Effector memory CD8-positive, alpha-beta T cell (primary cell): ENCODE measurements at places on chromosomes 7 and 10.

DNA sequence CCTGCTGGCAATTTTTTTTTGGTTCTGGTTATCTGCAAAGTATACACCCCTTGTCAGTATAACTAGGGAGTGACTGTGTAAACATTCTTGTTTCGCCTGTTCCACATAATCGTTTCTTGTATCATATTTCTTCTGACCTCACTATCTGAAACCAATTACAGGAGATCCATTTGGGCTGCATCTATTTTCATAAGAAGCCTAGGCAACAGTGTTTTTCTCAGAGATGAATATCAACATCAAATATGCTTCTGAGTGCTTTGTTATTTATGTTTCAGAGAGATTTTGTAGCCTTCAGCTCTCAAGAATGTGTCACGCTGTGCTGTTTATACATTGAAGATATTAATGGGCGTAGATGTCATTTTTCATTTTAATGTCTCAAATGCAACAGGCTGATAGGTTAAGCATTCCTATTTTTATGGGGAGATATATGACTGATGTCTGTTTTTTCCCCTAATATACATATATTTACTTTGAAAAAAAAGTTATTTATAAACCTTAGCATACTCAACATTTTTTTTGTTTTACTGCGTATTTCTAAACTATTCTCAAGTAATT is 115.5 kb downstream of the FOXP2 start:
- DNase-seq = no peak

- no peak for DNase-seq
Observed at GRCh38 chr7:92603089-92603445, 12.9 kb upstream of the FAM133B start.

- DNase-seq = no peak
Observed at GRCh38 chr7:29412912-29413311, 150.7 kb upstream of the PRR15 start.

DNA sequence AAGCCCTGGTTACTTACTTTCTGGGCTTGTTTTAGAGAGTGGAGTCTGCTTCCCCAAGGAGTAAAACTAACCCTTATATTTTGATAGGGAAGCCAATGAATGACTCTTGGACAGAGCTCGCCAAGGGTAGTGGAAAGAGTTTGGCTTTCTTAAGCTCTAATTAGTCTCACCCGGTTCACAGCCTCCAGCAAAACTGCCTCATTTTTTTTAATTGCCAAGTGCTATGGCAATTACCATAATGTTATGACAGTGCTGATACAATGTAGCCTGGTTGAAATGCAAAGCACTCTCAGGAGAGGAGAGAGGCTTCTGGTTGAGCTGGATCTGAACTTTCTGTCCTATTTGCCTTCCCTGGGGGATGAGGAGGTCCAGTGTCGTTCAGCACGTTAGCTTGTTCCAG is 376.1 kb upstream of the CHRM2 start:
- DNase-seq = no peak

GRCh38 chr7:152869677-152870051 is 110.1 kb downstream of the ACTR3B start:
- no peak for DNase-seq

DNA sequence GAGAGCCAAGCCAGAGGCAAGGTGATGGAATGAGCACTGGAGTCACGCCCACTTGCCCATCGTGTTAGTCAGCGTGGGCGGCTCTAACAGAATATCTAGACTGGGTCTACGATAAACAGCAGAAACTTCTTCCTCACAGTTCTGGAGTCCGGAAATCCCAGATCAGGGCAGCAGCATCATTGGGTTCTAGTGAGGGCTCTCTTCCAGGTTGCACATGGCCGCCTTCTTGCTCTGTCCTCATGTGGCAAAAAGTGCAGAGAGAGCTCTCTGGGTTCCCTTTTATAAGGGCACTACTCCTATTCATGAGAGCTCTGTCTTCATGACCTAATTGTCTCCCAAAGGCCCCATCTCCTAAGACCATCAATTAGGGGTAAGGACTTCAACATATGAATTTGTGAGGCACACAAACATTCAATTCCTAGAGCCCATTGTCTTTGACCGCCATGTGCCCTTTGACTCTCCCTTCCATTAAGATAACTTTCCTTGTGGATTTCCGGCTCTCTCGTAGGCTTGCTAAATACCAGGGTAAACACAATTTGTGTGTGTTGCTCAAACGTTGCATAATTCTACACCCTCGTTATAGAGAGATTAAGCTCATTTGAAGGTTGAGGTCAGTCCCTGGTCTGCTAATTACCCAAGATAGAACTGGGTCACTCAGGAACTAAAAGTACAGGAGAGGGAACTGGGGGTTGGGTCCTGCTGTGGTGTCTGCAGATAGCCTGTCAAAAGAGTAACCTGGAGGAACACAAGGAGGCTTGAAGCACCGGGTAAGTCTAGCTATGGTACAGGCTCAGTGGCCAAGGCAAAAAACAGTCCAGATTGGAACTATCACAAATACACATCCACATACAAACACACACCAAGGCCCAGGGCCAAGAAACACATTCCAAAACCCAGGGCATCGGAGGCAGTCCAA is 28.7 kb upstream of the USP6NL start:
- no peak for DNase-seq

DNA sequence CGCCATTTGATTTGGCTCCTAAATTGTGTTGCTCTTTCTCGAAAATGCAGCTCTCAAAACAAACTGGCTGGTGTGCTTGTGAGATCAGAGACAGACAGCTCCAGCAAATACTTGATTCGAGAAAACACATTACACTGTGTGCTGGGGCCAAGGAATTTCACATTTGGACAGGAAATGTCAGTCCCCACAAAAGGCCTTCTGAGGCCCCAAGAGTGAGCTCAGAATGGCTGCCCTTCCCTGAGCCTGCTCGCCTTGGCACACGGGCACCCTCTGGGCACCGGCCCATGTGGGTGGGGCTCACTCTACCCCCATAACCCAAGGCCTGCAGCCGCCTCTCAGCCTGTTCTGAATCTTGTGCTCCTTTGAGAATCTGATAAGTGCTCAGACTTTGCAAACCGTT is 13.9 kb upstream of the HSPA12A start:
- no peak for DNase-seq

GRCh38 chr10:85993840-85994507 is 372.6 kb downstream of the GRID1 start:
- no peak for DNase-seq

GRCh38 chr7:55019691-55020465 is 1.1 kb downstream of the EGFR start:
- no peak for DNase-seq

- peak; percentile 4 for DNase-seq
Observed at GRCh38 chr7:47474937-47475879, 106.7 kb downstream of the TNS3 start.

GRCh38 chr10:62870866-62871265 is 54.7 kb upstream of the EGR2 start:
- DNase-seq = no peak

DNA sequence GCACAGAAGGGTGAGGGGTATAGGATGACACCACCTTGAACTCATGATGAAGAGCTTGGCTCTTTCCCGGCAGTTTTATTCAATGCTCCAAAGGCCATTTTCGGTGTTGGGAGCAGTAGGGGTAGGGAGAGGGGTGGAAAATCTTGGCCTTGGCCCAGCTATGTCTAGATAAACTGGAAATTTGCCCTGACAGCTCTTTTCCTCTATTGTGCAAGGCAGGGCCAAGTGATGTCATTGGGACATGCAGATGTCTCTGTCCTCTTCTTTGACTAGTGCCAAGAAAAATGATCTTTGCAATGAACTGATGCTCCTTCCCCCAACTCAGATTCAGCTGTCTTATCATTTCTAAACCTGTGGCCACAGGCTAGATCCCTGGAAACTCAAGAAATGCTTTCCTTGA is 27.7 kb upstream of the PRKCQ start:
- DNase-seq = no peak

DNA sequence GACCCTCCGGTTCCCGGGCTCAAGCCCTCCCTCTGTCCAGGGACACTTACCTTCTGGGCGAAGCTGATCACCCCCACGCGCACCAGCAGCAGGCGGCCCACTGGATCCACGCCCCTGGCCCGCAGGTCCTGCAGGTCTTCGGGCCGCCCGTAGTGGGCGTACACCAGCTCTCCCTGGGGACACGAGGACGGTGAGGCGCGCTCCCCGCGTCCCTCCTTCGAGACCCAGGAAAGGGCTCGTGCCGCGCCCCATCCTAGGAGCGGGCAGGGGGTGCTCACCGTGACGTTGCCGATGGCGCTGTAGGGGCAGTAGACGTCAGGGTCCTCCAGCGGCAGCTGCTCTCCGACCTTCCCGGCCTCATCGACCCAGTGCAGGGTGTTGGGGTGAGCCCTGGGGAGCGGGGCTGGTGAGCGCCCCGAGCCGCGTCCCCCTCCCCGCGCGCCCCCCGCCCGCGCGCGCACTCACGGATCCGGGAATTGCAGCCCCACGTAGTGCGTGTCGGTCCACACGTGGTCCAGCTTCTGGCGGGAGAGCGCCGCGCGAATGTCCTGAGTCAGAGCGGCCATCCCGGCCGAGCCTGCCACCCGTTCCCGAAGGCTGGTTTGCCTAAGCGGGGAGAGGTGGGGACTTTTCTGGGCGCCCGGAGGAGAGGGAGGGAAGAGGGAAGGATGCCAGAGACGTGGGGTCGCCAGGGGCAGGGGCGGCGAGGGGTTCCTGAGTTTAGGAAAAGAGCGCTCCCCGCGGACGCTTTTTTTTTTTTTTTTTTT is 8.2 kb downstream of the TFR2 start:
- DNase-seq = peak; percentile 53

GRCh38 chr10:129945064-129945463 is 19.0 kb downstream of the EBF3 start:
- DNase-seq = no peak

- DNase-seq = no peak
Observed at GRCh38 chr10:15316145-15316544, 54.9 kb downstream of the FAM171A1 start.

DNA sequence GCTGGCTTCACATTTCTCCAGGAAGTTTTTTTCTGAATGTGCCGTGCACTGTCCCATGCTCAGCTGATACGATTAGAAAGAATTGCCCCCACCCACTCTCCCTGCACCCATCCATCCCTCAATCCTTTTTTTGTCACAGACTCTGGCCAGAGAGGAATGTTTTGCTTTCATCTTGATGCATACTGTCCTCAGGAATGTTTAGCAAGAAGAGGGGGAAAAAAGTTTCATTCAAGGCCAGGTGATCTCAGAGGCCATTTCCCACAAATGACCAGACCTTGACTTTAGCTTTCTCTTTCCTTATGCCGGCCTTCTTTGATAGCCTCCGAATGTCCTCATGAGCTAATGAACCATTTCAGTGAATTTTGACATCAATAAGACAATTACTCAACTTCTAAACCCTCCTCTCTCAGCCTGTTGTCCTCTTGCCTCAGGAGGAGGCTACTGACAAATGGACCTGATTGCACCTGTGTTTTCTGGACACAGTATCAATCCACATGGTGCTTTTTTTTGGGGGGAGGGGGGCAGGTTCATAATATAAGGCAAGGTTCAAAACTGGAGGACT is 105.0 kb upstream of the KLF6 start:
- no peak for DNase-seq

- no peak for DNase-seq
Observed at GRCh38 chr7:113636727-113637421, 281.9 kb downstream of the PPP1R3A start.

- DNase-seq = no peak
Observed at GRCh38 chr10:8830876-8831275, 776.4 kb downstream of the GATA3 start.

DNA sequence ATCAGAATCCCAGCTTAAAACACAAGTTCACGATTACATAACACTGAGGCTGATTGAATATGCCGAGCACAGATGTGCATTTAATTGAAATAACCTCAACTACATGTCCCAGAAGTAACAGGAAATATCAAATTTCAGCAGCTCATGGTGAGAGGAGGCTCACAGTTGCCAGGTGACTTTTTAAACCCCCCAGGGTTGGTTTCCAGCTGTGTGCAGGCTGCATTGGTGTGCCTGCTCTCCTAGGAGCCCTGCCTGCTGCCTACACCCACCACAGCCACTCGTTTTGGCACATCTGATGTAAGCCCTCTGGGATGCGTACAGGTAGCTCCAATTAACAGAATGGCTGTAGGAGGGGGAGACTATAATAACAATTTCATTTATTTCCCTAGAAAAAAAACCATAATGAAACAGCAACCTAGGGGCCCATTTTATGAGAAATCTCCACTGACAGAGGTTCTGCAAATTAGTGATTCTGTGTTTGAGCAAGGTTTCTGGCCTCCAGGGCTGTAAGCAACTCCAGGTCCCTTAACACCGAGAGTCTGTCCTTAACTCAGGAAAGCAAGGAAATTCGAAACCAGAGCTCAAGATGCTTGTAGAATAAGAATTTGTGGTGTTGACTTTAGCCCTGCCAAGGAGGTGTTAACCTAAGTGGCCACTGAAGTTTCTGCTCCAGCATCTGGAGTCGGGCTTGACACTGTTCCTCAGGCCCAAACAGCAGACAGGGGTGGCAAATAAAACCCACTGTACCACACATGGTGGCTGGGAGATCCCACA is 161.9 kb downstream of the BMPER start:
- DNase-seq = no peak

GRCh38 chr10:11535346-11535959 is 76.0 kb downstream of the USP6NL start:
- DNase-seq = no peak

DNA sequence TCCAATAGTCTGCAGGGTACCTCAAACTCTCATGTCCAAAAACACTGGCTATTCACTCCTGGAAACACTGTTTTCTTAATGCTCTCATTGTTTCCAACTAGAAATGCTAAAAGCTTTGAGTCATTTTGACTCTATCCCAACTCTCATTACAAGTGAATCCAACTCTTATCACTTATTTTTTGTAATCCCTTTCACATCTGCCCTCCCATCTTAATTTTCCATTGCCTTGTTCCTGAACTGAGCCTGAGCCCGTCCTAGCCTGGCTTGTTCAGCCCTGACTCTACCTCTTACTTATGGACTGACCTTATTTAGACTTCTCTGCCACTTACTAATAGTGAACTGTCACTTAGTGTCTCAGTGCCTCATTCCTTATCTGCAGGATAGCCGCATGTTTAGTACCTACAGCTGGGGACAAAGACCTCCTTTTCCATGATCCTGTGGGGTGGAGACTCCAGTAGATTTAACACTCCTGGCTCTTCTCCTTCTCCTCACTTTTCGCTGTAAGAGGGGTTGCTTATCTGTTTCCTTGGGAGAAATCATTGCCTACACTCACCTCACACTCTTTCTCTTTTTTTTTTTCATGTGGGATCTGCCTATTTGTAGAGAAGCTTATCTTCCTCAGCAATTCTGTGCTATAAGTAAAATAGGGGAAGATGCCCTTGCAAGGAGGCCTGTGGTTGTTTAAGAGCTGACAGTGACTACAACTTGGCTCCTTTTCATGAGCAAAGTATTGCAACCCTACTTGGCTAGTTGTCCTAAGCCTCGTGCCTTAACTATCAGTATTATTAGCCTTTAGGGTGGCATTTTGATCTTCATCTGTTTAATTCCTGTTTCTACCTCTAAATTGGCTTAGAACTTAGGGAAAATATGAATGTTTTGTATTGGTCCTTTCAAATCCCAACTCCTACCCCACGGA is 56.4 kb downstream of the SLC16A12 start:
- no peak for DNase-seq

DNA sequence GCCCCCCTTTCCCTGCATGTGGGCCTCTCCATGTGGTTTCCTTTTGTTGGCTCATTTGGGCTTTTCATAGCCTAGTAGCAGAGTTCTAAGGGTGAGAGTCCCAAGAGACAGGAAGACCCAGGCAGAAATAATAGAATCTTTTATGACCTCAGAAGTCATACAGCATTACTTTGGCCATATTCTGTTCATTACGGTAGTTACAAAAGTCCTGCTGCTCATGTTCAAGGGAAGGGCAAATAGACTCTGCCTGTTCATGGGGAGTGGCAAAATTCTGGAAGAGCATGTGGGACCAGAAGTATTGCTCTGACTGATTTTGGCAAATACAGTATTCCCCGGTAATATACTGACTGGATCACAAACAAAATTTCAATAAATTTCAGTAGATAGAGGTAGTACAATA is 910.3 kb downstream of the LRMDA start:
- no peak for DNase-seq
